ENCODE measurements at places on chromosomes 13 and 19.
A peak's percentile ranks its signal among the peaks of the same experiment; 100 is the strongest.

- peak; percentile 60 for DNase-seq
These were observed 332.2 kb downstream of the MYO16 start for GRCh38 chr13:108961542-108962125.

DNA sequence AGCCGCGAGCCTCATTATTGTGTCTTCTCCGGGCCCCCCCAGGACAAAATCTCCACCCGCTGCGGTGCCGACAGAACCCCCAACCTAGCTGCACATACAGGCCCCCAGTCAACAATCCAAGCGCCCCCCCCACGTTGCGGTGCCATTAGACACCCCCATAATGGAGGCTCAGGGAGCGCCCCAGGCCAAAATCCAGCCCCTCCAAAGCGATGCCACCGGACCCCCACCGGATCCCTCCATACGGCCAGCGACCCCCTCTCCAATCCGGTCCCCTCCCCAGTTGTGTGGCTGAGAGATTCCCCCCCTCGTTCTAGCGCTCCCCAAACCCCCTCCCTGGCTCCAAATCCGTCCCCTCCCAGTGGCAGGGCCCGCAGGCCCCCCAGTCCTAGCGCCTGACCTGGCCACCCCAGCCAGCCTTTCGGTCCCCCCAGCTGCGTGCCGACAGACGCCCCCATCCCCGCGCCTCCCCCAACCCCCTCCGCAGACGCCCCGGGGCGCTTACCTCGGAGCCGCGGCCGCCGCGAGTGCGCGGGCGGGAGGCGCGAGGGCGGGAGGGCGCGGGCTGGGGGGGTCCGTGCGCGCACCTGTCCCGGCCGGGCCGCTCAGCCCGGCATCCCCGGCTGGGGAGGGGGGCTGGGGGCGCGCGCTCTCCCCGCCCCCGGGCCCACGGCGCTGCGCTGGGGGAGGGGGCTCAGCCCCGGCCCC is 21.6 kb upstream of the SEMA6B start:
- DNase-seq: no peak

DNA sequence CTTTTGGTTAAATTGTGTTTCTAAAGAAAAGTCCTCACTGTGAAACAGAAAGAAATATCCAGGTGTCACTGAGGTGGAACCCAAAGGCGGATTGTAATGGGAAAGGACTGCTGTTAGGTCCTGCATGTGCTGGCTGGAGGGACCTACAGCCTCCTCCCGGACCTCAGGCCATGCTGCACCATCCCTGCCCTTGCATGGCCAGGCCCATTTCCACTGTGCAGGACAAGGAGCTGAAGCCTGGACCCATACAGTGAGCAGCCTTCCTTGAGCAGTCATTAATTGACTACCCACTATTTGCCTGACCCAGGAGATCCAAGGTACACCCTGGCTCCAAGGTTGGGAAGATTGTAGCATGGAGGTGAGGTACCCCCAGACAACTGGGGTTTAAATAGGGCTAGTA is 17.6 kb downstream of the VSTM2B start:
- no peak for DNase-seq

- DNase-seq: no peak
These were observed 11.9 kb downstream of the GRAMD1A start for GRCh38 chr19:35011737-35012682.

GRCh38 chr19:12772323-12772722 is 3.0 kb downstream of the HOOK2 start:
- no peak for DNase-seq

GRCh38 chr13:65456150-65456912 is 1773.8 kb downstream of the PCDH9 start:
- peak; percentile 59 for DNase-seq

DNA sequence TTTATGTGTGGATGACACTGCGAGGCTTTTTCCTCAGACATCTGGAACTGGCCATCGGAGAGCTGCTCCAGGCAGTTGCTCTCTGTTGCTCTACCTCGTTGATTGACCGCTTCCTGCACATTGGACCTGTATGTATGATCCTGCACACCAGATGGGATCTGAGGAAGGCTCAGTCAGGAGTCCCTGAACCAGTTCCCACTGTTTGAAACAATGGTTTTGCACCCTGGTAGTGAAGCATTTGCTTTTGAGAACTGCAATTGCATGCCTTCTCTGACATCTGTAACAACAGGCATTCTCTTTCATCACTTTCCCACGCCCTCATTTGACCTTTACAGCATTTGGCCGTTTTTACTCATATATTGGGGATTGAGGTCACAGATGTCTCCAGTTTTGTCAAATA is 61.1 kb upstream of the NPAS1 start:
- no peak for DNase-seq

GRCh38 chr13:93899981-93900380 is 579.5 kb downstream of the DCT start:
- no peak for DNase-seq

DNA sequence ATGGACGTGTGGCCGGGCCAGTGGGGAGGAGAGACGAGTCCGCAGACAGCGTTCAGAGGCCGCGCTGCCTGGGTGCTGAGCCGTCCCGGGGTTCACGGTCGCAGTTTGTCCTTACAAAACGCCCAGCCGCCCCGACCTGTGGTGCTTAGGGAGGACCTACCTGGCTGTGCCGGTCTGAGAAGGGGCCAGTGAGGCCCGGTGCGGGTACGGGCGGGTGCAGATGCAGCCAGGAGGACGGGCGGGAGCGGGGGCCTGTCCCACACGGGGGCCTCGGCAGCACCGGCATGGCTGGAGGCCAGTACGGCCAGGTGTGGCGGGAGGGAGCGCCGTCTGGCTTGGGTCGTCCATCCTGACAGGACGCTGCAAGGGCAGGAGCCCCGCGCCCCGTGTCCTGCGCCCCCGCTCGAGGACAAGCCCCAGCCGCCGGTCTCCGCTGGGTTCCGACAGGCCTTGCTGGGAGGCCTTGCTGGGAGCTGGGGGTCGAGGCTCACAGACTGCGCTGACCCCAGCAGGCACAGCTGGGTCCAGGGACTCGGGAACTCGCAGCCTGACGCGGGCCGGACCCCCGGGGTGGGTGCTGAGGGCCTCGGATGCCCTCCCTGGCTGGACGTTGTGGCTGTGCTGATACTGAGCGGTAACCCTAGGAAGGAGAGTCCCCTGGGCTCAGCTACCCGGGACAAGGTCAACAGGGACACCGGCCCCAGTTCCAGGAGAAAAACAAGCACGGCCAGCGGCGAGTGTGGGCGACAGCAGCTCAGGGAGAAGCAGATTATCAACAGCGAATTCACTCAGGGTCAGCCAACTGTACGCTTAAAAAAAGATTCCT is 5.3 kb upstream of the PROZ start:
- peak; percentile 35 for DNase-seq

GRCh38 chr13:98944336-98944735 is 33.5 kb downstream of the DOCK9 start:
- DNase-seq: no peak

GRCh38 chr19:55489711-55490477 is 1.7 kb downstream of the SSC5D start:
- DNase-seq: no peak

GRCh38 chr19:34772697-34773554 is at the start of gene ZNF599:
Gene ZNF599, minus strand, starts transcription at chr19:34773215. Its CDS starts 374 bp downstream, at chr19:34772841.
- DNase-seq: peak; percentile 89

- DNase-seq: no peak
These were observed 5.0 kb downstream of the SIGLEC9 start for GRCh38 chr19:51129716-51130115.

DNA sequence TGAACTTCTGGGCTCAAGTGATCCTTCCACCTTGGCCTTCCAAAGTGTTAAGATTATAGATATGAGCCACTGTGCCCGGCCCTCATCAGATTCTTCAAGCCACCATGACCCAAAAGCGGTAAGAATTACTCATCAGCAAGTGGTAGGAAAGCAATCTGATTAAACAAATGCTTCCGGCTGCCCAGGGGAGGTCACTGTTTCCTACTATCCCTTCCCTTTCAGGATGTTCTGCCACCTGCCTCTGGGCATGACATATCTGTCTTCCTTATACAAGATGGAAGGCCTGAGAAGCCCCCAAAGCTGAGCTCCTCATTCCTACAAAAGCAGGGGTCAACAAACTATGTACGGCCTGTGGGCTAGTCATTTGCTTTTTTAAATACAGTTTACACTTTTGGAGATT is 7.0 kb downstream of the ABHD8 start:
- no peak for DNase-seq

DNA sequence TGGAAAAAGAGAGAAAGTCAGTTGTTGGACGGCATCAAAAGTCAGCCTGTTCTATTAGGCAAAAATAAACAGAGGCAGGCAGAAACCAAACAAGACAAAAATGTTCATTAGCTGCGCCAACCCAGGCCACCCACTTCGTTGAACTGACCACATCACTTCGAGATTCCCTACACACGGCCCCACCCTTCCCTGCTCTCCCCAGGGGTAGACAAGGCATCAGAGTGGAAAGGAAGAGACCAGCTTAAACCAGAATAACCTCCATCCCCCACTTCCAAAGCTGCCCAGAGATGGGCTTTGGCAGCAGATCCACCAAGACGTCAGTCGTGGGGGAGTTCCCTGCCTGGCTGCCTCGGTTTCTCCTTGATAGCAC is 204.6 kb upstream of the TSHZ3 start:
- no peak for DNase-seq

DNA sequence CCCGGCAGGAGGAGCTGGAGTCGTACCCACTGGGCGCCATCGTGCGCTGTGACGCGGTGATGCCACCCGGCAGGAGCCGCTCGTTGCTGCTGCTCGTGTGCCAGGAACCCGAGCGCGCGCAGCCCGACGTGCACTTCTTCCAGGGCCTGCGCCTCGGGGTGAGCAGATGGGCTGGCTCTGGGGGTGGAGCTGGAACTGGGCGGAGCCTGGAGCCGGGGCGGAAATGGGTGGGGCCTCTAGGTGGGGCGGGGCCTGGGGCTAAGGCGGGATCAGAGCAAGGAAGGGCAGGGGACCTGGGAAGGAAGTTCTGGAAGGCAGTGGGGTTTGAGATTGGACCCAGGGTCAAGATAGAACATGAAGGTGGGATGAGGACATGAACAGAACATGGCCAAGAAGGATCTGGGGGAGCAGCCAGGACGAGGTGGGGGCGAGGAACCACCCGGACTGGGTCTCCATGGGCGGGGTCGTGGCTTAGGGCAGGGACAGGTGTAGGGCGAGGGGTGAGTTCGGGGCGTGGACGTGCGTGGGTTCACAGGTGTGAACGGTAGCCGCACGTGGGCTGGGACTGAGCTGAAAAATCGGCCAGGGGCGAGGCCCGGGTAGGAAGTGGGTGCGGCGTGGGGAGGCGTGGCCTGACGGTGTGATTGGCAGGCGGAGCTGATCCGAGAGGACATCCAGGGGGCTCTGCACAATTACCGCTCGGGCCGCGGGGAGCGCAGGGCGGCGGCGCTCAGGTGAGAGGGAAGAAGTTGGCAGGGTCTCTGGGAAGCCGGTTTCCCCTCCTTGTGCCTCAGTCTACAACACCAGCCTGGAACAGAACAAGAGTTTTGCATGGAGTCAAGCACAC is 4.7 kb downstream of the EPS8L1 start:
- DNase-seq: peak; percentile 74

DNA sequence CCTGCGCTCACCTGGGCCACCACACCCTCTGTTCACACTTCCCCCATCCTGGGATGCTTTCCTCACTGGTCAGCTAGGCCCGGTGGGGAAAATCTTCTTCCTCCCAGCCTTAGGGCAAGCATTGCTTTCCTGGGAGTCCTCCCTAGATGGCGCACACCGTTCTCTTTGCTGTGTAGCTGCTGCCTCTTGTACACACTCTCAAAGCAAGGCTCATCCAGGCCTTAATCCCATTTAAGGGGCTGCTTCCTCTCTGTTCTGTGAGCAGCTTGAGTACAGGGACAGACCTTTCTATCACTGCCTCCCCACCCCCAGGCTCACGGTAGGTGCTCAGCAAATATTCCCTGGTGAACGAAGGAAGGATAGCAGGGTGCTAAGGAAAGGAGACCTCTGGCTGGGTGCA is 11.1 kb downstream of the SLC7A10 start:
- no peak for DNase-seq
